ENCODE measurements at places on chromosomes 4 and X.

GRCh38 chr4:112882286-112882685 lies 167.2 kb upstream of the ANK2 start:
- no peak for DNase-seq

DNA sequence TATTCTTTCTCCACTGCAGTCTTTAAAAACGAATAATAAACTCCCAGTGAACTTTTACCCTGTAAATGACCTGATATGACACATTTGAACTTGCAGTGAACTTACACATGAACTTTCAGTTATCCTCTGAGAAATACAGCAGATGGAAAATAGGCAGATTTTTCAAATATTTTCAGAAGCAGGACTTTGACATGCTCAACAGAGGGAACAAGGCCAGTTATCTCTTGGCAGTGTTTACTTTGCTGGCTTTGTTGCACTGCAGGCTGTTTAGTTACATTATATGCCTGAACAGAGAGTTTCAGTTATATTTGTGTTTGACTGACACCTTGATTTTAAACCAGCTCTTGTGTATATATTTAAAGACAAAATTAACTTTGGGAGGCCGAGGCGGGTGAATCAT lies 47.6 kb upstream of the FGG start:
- DNase-seq, result peak; percentile 21

- DNase-seq, result peak; percentile 7
Measured at GRCh38 chr4:153988492-153989363, 199.8 kb upstream of the SFRP2 start.

DNA sequence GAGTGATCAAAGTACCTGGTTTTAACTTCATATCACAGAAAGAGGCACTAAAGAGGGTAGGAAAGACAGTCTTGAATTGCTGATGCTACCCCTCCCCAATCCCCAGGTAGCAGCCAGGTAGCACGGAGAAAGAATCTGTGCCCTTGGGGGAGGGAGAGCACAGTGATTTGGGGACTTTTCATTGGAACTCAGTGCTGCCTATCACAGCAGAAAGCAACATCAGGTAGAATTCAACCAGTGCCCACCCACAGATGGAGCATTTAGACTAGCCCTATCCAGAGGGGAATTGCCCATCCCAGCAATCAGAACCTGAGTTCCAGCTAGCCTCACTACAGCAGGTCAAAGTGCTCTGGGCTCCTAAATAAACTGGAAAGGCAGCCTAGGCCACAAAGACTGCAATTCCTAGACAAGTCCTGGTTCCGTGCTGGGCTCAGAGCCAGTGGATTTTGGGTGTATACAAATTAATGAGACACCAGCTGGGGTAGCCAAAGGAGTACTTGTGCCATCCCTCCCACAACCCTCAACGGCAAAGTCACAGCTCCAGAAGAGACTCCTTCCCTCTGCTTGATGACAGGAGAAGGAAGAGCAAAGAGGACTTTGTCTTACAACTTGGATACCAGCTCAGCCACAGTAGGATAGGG lies 228.1 kb downstream of the THOC2 start:
- DNase-seq, result no peak

DNA sequence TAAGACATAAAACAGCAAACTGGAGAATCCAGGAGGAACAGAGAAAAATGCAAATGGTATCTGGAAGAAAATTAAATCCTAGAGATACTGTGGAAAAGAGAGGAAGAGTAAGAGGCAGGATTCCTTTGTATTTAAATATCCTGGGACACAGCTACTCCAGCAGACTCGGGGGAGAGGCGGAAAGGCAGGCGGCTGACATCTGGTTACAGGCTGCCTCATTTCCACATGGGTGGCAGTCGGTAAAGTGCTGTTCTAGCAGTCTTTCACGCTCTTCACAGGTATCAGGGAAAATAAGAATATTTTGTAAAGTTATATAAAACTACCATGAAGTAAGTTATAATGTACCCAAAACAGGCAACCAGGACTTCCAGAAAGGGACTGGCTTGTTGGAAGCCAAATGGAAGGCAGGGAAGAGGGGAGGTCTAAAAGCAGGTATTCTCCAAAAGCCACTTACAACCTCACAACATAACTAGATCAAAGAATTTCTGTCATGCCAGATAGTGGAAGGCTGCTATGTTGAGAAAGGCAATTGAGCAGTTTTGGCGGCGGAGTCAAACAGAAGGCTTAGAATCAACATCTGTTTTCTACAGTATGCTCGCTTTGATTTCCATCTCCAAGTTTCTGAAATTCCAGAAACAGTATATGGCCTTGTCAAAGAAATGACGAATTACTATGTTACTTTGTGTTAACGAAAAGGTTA lies 1.3 kb upstream of the TIGD2 start:
- peak; percentile 23 for DNase-seq

DNA sequence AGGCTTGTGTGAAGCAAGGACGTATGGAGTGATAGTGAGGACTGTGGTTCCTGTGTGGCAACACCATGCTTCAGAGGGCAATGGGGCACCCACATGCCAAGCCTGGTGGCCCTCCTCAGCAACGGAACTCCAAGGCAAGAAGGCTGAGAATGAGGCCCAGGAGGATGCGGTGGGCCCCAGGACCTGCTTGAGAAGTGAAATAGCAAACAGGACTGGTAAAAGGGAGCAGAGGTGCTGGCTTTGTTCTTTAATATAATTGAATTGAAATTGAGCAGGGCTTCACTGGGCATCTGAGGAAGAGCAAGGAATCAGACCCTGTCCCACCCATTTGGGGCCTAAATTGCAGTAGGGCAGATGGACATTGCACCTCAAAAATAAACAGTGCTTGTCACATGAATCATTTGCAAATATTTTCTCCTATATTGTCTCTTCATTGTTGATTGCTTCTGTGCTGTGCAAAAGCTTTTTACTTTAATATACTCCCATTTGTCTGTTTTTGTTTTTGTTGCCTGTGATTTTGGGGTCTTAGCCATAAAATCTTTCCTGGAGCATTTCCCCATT lies 2.3 kb downstream of the TMEM187 start:
- no peak for DNase-seq

DNA sequence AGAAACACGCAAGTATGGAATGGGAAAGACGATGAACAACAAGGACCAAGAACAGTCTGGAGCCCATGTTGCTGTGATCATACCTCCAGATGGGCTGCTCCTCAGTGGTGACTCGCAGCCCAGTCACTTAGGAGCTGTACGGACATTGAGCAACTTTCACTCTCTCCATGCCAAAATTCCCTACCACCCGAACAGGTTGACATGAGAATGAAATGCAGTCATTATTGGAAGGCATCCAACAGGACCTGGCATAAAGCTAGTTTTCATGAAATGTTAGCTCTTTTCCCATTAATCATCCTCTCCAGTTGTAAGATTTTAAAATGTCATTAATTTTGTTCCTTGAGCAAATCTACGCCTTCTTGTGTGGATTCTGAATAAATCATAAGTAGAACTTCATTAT lies 82.7 kb upstream of the GPM6B start:
- DNase-seq, result peak; percentile 72

- DNase-seq, result no peak
Measured at GRCh38 chr4:174192943-174193342, 90.5 kb downstream of the FBXO8 start.

DNA sequence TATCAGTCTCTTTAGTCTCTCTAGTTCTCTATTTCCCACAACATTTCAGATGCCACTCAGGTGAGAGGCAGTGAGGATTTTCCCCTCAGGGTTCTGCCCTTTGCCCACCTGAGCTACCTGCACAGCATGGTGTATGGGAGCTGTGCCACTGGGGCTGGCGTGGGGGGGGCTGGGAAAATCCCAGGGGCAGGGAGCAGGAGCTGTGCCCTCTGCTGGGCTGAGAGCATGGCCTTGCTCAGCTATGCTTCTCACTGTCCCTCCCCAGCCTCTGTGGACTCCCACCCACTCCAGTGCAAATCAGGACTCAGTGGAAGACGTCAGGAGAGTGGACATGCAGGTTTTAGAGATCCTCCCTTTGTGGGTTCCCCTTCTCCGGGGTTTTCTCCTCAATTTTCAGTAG lies 57.2 kb downstream of the TRMT44 start:
- no peak for DNase-seq

DNA sequence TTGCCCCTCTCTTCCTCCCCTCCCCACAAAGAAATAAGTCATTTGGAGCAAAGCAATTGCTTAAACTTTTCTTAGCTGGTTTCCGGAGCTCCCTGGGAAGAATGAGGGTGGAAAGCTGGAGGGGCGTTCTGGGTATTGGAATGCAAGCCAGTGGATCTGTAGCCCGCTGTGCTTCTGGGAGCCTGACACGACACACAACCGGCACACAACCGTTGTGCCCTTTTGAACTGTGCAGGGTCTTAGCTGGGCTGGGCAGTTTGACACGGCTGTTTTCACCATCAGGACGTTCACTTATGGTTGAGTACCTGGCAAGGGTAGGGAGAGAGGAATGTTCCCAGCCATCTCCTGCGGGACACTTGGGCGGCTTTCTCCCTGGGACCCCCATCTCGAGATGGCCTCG lies 38.3 kb downstream of the SHROOM2 start:
- DNase-seq, result peak; percentile 14

GRCh38 chrX:41312786-41313185 lies 21.2 kb upstream of the DDX3X start:
- DNase-seq, result no peak

DNA sequence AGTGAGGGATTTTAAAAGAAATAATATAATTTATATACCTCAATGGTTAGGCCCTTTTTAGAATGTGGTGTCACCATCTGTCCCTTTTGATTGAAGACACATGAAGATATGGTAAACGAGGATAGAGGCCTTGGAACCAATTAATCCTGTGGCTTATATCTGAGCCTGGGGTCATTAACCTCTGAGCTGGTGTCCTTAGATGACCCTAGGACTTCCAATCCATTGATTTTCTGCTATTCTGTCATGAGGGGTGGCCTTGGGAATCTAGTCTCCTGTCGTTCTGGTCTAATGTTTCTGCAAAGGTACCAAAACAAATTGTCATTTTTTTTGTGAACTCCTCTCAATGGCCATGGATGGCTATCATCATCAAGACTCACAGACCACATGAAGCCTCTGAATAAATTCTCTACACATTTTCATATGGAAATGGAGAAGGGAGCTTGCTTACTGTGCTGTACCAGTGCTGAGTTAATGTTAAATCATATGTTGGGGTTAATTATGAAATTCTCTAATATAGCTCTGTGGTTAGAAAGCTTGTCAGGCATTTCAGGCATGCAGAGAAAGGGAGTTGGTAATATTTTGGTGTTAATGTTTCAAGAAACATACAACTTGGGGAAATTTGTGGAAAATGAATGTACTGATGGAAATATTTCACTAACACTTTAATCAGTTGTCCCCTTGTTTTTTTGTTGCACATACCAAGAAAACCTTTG lies 204.2 kb upstream of the IL15 start:
- peak; percentile 58 for DNase-seq

- DNase-seq, result no peak
Measured at GRCh38 chr4:66279084-66279483, 608.8 kb upstream of the EPHA5 start.

- DNase-seq, result no peak
Measured at GRCh38 chr4:89009115-89009514, 47.9 kb downstream of the FAM13A start.

DNA sequence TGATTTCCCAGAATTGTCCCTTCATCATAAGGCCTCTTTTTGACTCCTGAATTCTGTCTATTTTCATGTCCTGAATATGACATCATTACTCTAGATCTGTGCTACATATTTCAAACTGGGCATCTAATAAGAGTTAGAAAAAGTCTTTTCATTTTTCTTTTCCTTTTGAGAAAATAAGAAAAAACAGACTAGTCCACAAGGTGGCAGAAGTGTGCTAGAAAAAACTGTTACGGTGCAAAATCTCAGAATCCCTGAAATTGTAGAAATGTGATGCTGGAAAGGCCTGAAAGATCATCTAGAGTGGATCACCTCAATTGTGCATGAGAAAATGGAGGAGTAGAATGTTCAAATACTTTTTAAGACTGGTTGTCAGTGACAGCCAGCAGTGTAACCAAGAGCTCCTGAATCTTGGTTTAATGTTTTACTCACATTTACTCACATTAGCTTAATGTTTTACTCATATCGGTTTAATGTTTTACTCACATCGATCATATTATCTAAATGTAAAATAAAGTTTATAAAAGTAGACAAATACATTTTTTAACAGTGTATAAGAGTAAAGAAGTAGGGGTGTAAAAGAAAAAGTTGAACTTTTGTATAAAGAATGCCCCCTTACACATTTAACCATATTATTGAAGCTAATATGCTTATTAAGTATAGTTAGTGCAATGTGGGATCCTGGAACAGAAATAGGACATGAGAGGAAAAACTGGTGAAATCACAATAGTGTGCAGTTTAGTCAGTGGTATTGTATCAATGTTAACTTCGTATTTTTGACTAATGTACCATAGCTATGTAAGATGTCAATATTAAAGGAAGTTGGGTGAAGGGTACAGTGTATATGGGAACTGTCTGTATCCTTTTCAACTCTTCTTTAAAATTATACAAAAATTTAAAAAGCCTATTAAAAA lies 15.2 kb downstream of the ASB11 start:
- peak; percentile 38 for DNase-seq

- peak; percentile 97 for DNase-seq
Measured at GRCh38 chrX:47556045-47556623, 4.9 kb upstream of the ARAF start.

- no peak for DNase-seq
Measured at GRCh38 chrX:68995386-68995779, 166.6 kb downstream of the EFNB1 start.

DNA sequence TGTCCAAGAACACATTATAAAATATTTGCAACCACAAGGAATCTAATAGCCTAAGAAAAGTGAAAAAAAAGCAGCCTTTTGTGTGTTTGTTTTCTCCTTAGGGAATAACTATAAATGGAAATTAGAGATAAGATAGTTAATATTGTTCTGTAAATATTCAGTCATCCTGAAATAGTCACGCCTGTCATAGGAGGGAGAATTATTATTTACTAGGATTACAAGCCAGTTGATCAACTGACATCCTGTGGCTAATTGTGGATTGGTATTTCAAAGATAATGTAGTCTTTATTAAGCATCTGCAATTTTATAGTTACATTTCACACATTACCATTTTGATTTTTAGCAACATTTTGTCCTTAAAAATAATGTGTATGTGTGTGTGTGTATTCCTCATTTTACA lies 118.6 kb downstream of the CCSER1 start:
- DNase-seq, result no peak

GRCh38 chrX:154751669-154752271 lies 893 bp upstream of the GAB3 start:
- no peak for DNase-seq

- no peak for DNase-seq
Measured at GRCh38 chrX:25287521-25287920, 271.8 kb upstream of the ARX start.

Data from choroid plexus epithelial cell (primary cell).